ENCODE measurements at places on chromosomes 3 and 15. TPM values are rescaled to one million over a fixed set of nuclear protein-coding genes. Genes with fewer than 3 reads are reported as not detected.

DNA sequence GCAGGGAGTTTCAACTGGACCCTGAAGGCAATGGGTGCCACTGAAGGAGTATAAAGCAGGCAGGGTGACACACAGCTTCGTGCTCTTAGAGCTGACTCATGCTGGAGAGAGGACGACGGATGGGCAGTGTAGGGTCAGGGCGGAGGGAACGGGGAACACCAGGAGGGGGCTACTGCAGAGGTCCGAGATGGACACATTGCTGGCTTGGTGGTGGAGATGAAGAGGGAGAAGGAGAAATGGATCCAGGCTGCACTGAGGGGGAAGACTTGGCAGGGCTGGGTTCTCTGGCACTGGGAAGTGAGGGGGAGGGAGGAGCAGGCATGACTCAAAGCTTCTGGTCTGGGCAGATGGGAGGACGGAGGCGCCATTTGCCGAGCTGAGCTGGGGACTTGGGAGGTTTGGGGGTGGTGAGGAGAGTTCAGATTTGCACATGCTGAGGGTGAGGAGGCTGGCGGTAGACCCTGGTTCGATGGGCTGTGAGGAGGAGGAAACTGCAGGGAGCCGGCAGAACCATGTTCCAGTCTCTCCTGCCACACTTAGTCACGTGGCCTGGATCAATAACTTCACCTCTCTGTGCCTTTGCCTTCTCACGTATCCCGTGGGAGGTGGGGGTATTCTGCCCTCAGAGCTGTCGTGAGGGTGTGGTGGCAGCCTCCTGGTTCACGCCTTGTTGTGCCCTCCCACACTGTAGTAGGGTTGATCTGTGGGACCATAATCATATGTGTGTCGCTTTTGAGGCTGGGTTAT is 4.6 kb upstream of the KCTD6 start:
- peak; percentile 60 for DNase-seq
- peak overlapping the region; percentile 47 for H3K4me3 ChIP-seq
- H3K4me1 ChIP-seq = no peaks in the 10 kb centered on the region
- H3K27ac ChIP-seq = peak overlapping the region; percentile 48
- H3K36me3 ChIP-seq = no peaks in the 10 kb centered on the region

The DPPA4 gene
- not detected for total RNA-seq

GRCh38 chr3:152538518-152538917 is 269.8 kb downstream of the MBNL1 start:
- no peaks in the 10 kb centered on the region for H3K4me1 ChIP-seq
- no peaks in the 10 kb centered on the region for H3K27me3 ChIP-seq
- H3K36me3 ChIP-seq = no peaks in the 10 kb centered on the region
- H3K4me3 ChIP-seq = no peak overlapping the region

GRCh38 chr15:93179700-93180102 is 90.7 kb upstream of the RGMA start:
- no peaks in the 10 kb centered on the region for H3K36me3 ChIP-seq
- no peak overlapping the region for H3K4me3 ChIP-seq
- H3K27me3 ChIP-seq = no peaks in the 10 kb centered on the region
- no peak for DNase-seq
- H3K4me1 ChIP-seq = no peaks in the 10 kb centered on the region

GRCh38 chr15:101255615-101256241 is 3.9 kb upstream of the CHSY1 start:
- peaks cover 8% of the 10 kb centered on the region for H3K4me1 ChIP-seq
- DNase-seq = no peak
- no peak overlapping the region for H3K4me3 ChIP-seq
- no peaks in the 10 kb centered on the region for H3K36me3 ChIP-seq
- no peaks in the 10 kb centered on the region for H3K27me3 ChIP-seq
- no peak overlapping the region for H3K27ac ChIP-seq

The BFSP2 gene
- not detected for total RNA-seq

- H3K27me3 ChIP-seq = no peaks in the 10 kb centered on the region
- H3K36me3 ChIP-seq = no peaks in the 10 kb centered on the region
- no peak overlapping the region for H3K27ac ChIP-seq
- no peaks in the 10 kb centered on the region for H3K4me1 ChIP-seq
- no peak for DNase-seq
- no peak overlapping the region for H3K4me3 ChIP-seq
Observed at GRCh38 chr3:72355168-72355567, 493.1 kb downstream of the SHQ1 start.

The ARHGAP11A gene
- total RNA-seq = 1.5 TPM

DNA sequence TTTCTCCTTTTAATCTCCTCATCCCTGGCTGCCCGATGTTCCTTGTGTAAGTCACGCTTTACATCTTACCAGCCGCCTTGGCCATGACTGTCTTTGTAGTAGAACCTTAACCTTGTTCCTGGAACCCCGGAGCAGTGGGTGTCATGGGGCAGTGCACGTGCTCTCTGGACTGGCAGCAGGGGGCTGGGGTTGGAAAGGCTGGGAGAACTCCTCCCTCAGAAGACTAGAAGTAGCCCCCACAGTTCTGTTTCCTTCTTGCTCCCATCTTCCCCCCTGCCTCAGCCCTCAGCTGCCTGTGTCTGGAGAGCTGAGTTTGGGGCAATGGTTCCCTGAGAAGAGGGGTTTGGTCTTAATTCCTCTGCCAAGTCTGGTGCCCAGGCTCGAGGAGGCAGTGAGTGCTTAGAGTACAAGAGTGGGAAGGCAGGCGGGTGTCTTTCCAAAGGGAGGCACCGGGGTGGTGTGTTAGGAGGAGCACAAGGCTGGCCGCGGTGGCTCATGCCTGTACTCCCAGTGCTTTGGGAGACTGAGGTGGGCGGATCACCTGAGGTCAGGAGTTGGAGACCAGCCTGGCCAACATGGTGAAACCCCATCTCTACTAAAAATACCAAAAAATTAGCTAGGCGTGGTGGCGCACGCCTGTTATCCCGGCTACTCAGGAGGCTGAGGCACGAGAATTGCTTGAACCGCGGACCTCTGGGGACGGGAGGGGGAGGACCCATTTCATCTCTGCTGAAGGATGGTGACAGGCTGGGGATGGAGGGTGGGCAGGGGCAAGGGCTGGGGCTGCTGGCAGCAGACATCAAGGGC is 100.4 kb downstream of the VGLL4 start:
- H3K4me1 ChIP-seq = no peaks in the 10 kb centered on the region
- no peaks in the 10 kb centered on the region for H3K27me3 ChIP-seq

DNA sequence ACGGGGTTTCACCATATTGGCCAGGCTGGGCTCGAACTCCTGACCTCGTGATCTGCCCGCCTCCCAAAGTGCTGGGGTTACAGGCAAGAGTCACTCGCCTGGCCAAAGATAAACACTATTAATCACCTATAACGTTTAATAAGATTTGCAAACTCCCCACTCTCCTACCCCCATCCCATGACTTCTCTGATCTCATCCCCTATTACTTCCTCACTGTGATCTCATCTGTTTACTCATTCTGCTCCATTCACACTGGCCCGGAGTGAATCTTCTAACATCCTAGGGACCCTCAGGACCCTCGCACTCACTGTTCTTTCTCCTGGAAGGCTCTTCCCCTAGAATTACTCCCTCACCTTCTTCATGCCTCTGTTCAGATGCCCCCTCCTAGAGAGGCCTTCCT is 78.9 kb downstream of the DGKG start:
- no peak for DNase-seq
- no peaks in the 10 kb centered on the region for H3K4me1 ChIP-seq
- no peak overlapping the region for H3K27ac ChIP-seq
- no peak overlapping the region for H3K4me3 ChIP-seq
- H3K36me3 ChIP-seq = no peaks in the 10 kb centered on the region
- no peaks in the 10 kb centered on the region for H3K27me3 ChIP-seq

DNA sequence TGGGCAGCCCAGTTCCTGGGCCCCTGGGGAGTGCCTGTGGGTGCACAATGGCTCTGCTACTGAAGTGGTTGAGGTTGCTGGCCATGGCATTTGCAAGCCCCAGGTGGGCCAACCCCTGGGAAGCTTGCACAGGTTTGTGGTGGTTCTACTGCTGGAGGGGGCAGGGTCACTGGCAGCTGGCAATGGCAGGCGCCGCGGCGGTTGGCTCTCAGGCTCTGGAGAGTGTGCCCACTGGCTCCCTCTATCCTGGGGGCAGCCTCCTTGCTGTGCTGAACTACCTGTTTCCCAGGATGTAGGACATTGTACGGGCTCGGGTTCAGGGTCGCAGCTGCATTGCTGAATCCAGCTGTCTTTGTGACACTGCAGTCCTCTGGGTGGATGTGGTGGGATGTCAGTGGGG is 180.2 kb upstream of the HES1 start:
- DNase-seq = no peak
- no peak overlapping the region for H3K27ac ChIP-seq
- H3K4me3 ChIP-seq = no peak overlapping the region

The HYKK gene
- total RNA-seq = 5.6 TPM

DNA sequence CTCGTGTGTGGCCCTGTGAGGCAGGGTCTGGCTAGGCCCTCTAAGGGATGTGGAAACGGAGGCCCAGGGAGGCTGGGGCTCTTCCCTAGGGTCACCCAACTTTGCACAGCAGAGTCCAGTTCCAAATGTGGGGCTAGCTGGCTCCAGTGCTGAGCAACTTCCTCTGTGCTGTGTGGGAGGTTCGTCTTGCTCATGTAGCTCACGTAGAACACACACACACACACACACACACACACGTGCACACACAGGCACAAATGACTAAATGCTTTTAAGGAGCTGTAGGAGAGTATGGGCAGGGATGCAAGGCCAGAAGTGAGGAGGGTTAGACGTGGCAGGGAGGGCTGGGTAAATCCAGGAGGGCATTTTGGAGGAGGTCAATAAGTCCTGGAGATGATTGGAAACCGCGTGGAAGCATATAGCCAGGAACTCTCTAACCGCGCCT is 213.8 kb downstream of the RPLP1 start:
- no peak overlapping the region for H3K27ac ChIP-seq
- DNase-seq = no peak
- no peaks in the 10 kb centered on the region for H3K4me1 ChIP-seq
- H3K36me3 ChIP-seq = no peaks in the 10 kb centered on the region

GRCh38 chr3:57544181-57545125 is at the start of gene DNAH12:
Gene DNAH12, minus strand, starts transcription at chr3:57544344. Its CDS starts 1,474 bp downstream, at chr3:57542870.
- no peaks in the 10 kb centered on the region for H3K27me3 ChIP-seq
- H3K4me3 ChIP-seq = peak within 1 kb of the TSS; percentile 21
- H3K4me1 ChIP-seq = no peaks in the 10 kb centered on the region
- DNase-seq = peak; percentile 33
- H3K27ac ChIP-seq = no peak within 1 kb of the TSS
- H3K36me3 ChIP-seq = no peaks in the 10 kb centered on the region

DNA sequence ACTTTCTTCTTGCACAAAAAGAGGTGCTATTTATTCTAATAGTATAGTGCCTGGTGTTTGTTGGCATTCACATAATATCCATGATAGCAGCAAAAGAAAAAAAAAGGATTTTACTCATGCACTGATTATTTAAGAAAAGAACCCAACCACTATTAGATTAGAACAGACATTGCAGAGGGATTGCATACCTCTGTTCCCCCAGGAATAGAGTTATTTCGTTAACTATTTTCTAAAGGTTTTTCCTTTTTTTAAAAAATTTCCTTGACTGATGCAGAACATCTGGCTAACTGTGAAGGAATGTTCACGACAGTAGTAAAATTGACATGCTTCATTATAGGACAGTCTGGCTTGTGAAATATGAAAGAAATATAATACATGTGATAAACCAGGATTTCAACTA is 136.6 kb upstream of the PTX3 start:
- DNase-seq = no peak
- no peaks in the 10 kb centered on the region for H3K27me3 ChIP-seq
- H3K4me3 ChIP-seq = no peak overlapping the region
- H3K36me3 ChIP-seq = no peaks in the 10 kb centered on the region

DNA sequence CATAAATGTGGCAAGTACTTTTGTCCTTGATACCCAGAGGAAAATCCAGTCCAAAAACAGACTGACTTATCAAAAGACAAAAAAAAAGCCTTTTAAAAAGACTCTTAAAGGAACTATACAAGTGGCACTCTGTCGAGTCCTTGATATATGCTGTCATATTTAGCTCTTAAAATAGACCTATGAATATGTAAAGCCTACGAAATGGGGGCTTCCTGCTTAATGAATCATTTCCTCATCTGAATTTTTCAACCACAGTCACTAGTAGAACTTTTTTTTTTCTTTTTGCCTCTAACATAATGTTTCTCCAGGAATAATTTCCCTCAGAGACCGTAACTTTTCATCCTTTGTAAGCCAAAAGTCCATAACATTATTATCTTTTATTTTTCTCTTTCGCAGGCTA is 95.8 kb downstream of the P3H2 start:
- no peaks in the 10 kb centered on the region for H3K4me1 ChIP-seq
- no peak overlapping the region for H3K4me3 ChIP-seq
- H3K36me3 ChIP-seq = no peaks in the 10 kb centered on the region
- DNase-seq = no peak
- H3K27me3 ChIP-seq = peaks cover 3% of the 10 kb centered on the region
- no peak overlapping the region for H3K27ac ChIP-seq

The CNTN6 gene
- total RNA-seq = not detected

The TPRG1 gene
- 29.7 TPM for total RNA-seq

GRCh38 chr3:126356373-126357264 is 589 bp downstream of the KLF15 start:
- peak overlapping the region; percentile 83 for H3K27ac ChIP-seq
- H3K36me3 ChIP-seq = peaks cover 8% of the 10 kb centered on the region
- H3K4me1 ChIP-seq = no peaks in the 10 kb centered on the region
- H3K4me3 ChIP-seq = peak overlapping the region; percentile 78
- DNase-seq = no peak

- peak; percentile 93 for DNase-seq
- H3K4me3 ChIP-seq = peak overlapping the region; percentile 17
- H3K4me1 ChIP-seq = peaks cover 14% of the 10 kb centered on the region
- no peaks in the 10 kb centered on the region for H3K27me3 ChIP-seq
Observed at GRCh38 chr3:194270627-194271459, 80.3 kb downstream of the CPN2 start.

- H3K27ac ChIP-seq = peak overlapping the region; percentile 88
- H3K4me3 ChIP-seq = peak overlapping the region; percentile 100
- H3K4me1 ChIP-seq = peaks cover 14% of the 10 kb centered on the region
- no peak for DNase-seq
Observed at GRCh38 chr15:72784456-72784876, 908 bp upstream of the ADPGK start.

DNA sequence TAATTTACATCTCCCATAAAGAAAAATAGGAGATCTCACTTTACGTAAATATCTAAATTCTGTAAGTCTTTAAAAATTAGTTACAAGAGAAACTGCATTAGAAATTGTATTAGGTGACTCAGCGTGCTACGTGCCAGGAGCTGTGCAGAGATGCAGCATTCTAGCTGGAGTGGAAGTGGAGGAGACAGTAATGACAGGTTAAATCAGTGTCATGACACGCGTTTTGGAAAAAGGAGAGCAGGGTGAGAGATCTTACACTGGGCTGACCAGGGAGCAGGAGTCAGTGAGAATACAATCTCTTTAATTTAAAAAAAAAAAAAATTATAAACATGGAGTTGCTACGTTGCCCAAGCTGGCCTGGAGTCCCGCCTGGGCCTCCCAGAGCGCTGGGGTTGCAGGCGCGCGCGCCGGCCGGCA is 635 bp downstream of the TUBGCP5 start:
- no peaks in the 10 kb centered on the region for H3K4me1 ChIP-seq
- no peak overlapping the region for H3K27ac ChIP-seq
- H3K36me3 ChIP-seq = no peaks in the 10 kb centered on the region
- peak overlapping the region; percentile 83 for H3K4me3 ChIP-seq

- H3K4me1 ChIP-seq = no peaks in the 10 kb centered on the region
- no peak overlapping the region for H3K4me3 ChIP-seq
- H3K27ac ChIP-seq = no peak overlapping the region
- DNase-seq = no peak
- H3K27me3 ChIP-seq = no peaks in the 10 kb centered on the region
Observed at GRCh38 chr3:117084739-117085270, 375.2 kb downstream of the TUSC7 start.

- H3K27ac ChIP-seq = no peak overlapping the region
- DNase-seq = no peak
- no peaks in the 10 kb centered on the region for H3K36me3 ChIP-seq
- no peaks in the 10 kb centered on the region for H3K4me1 ChIP-seq
Observed at GRCh38 chr3:141389703-141390102, 21.4 kb downstream of the ZBTB38 start.

- H3K27me3 ChIP-seq = no peaks in the 10 kb centered on the region
- H3K27ac ChIP-seq = no peak overlapping the region
- no peak for DNase-seq
- no peaks in the 10 kb centered on the region for H3K36me3 ChIP-seq
- H3K4me3 ChIP-seq = no peak overlapping the region
Observed at GRCh38 chr3:159899166-159899565, 89.5 kb upstream of the IL12A start.

All from right lobe of liver (tissue), 6 donors.